ENCODE measurements at places on chromosomes 11 and 22. TPM values are rescaled to one million over a fixed set of nuclear protein-coding genes. Genes with fewer than 3 reads are reported as not detected.

DNA sequence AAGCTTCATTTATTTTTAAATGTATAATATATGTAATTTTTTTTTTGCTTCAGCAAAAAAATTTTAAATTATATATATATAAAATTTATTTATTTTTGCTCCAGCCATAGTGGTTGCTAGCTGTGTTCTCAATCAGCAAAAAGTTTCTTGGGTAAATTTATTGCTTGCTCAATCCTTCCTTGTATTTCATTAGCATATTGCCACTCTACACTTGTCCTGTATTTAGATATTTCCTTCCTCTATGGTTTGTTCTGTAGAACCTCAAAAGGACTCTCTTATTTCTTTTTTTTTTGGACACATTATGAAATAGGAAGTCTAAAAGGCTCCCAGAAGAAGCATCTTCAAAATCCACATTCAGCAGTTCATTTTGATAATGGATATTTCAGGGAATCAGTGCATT, 2.3 kb downstream of the PTPRJ start:
- DNase-seq, result no peak

RASL10A gene
- not detected for total RNA-seq

C11orf42 gene
- not detected for total RNA-seq

SAA1 gene
- not detected for total RNA-seq

DNA sequence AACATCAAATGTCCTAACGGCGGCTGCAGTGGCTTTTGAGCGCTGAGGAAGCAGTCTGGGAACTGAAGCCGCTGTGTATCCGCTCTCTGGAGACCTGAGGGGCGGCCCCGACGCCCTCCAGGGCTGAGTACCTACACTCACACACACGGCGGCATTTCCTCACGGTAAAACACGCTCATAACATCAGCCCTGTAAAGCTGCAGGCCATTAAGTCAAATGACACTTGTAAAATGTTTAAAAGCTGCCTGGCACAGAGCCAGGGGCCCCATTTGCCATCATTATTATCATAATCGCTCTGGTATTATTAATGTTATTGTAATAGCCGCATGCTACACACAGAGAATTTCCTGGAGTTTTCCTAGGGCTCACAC, 5.1 kb downstream of the CARS1 start:
- no peak for DNase-seq

OR6A2 gene
- 0.34 TPM for total RNA-seq

DNA sequence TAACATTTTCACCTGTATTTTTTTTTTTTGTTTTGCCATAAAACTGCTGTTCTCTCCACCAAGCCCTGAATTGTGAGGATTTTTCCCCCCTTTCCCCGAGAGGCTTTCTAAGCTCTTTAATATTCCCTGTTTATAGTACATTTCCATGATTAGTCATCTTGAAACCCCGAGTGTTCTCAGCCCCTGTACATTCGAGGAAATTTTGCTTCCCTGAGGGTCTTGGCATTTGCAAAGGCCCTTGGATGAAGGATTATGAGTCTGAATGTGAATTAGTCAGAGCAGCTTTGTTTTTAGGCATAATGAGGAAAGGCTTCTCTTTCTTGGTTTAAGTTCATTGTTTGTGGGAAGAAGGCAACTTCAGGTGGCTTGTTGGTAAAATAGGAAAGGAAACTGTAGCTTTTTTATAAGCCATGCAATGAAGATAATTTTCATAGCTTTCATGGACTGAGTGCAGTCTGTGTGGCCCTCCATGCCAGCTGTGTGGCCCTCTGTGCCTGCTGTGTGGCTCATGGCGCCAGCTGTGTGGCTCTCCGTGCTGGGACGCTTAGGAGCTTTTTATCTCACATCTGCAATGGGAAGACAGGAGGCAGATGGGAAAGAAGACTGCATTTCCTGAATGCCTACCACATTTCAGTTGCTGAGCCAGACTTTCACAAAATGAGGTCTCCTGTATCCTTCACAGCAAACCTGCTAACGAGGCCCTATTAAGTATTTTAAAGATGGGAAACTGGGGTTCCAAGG, 129.0 kb downstream of the TEAD1 start:
- no peak for DNase-seq

GRCh38 chr11:134925432-134925831, 513.4 kb upstream of the B3GAT1 start:
- no peak for DNase-seq

- DNase-seq, result no peak
Measured at GRCh38 chr11:76512851-76513653, 68.2 kb downstream of the EMSY start.

DNA sequence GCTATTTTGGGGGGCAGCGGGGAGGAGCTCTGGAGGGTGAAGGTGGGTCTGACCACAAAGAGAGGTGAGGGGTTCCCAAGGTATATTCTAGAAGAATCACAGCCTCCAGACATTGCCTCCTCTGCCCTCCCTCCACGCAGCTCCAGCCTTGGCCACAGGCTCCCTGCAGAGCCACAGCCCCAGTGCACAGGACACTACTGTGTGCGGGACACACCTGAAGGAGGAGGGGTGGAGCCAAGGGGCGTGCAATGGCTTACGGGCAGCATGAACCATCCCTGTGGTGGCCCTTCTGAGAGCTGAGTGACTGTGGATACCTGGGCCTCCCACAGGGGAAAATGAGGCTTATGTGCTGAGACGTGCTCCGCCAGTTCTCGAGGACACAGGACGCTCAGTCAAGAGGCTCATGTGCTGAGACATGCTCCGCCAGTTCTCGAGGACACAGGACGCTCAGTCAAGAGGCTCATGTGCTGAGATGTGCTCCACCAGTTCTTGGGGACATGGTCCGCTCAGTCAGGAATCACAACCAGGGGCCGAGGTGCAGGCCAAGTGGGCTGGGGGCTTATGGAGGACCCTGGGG, 417.3 kb downstream of the SHANK2 start:
- no peak for DNase-seq

MYO7A gene
- 0.07 TPM for total RNA-seq
